Suppressor macrophage (primary cell): ENCODE measurements at places on chromosomes 5 and 9.

- DNase-seq: no peak
Observed at GRCh38 chr9:121227862-121228261, 26.2 kb upstream of the RAB14 start.

- DNase-seq: no peak
Observed at GRCh38 chr5:58771796-58772195, 188.9 kb downstream of the RAB3C start.

DNA sequence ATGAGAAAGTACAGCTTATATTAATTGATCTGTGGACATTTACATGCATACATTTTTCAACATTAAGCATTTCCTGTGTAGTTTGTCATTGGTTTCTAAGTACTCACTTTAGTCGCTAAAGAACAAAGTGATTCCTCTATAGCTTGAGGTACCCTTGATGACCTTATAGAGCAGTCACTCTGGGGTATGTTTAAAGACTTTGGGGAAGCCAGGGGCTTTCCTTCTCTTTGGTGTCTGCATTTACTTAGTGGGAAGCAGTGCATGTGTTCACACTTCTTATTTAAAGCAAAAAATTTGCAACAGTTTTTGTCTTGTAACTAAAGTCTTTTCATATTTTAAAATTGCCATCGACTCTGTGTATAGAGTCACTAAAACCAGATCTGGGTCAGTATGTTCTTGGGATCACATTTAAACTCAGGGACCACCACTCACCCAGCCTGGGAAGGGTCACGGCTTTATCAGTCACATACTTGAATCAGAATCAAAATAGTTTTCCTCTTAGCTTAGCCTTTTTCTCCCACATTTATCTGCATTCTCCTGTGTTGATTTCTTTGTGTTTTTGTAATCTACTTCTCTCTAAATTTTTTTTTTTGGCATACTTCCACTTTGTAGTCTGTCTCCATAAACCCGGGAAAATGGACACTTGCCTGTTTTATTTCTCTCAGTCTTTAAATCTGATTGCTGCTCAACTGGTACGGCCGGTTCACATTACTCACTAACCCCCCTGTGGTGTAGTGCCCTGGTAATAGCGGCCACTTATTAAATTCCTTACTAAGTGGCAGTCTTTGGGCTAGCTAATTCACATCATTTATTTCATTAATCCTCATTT is 143.9 kb upstream of the FBN2 start:
- DNase-seq: no peak

- no peak for DNase-seq
Observed at GRCh38 chr5:168781941-168782571, 202.9 kb upstream of the PANK3 start.

GRCh38 chr5:149490599-149491485 is 60.4 kb downstream of the CSNK1A1 start:
- no peak for DNase-seq

DNA sequence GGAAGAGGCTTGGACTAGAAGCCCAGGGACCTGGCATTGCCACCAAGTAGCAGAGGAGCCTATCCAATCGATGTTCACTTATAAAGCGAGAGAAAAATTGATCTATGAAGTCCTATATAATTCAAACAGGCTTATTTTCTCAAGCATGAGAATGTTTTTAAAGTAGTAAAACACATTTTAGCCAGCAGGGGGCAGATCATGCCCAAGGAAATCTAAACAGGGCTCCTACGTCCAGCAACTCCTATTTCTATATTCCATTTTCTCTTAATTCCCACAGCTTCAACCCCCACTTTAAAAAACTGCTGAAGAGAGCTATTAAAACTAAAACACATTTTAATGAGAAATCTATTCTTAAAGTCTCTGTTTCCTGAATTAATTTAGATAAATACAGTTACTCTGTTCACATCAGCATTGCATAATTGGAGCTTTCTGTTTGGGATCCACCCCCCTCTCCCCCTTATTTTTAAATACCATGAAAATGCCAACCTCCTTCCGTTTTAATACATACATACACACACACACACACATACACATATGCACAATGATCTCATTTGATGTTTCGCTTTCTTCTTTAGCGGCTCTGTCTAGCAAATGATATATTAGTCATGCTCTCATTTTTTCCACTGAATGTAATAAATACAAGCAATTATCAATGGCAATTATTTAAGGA is 144.9 kb downstream of the MYO10 start:
- peak; percentile 66 for DNase-seq

DNA sequence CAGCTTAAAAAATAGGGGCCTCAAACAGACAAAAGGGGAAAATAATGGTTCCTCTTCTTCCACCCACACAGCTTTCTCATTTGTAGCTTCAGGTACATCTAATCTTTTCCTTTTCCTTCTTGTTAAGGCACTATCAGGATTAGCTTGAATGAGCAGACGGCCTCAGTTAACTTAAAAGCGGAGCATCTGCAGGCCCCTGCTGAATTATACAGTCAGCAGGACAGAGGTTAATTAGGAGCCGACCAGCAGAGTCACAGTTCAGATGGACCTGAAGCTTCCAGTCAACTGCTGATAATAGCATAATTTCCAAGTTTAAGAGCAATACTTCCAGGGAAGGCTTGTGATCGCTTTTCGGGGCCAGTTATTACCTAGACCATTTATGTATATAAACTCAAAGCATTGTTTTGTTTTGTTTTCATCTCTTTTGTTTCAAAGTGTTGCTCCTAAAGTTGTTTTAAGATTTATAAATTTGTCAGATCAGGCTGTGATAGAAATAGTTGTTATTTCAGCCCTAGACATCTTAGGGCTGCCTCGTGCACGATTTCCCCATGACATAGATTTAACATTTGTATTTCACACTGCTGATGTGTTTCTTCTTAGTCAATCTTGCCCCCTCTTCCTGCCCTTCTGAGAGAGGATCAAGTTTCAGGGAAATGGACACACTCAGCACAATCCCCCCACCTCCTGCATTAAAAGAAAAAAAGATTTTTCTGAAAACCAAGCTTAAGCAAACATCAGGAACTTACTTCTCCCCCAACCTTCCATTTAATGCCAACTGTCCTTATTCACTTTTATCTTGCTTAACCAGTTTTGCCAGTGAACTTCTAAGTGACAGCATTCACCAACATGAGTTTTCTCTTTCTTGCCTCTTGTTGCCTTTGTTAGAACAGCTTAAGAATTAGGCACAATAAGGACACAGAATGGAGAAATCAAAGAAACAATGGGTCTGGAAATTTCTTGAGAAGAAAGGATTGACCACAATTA is 449.8 kb downstream of the ARHGEF28 start:
- DNase-seq: no peak

DNA sequence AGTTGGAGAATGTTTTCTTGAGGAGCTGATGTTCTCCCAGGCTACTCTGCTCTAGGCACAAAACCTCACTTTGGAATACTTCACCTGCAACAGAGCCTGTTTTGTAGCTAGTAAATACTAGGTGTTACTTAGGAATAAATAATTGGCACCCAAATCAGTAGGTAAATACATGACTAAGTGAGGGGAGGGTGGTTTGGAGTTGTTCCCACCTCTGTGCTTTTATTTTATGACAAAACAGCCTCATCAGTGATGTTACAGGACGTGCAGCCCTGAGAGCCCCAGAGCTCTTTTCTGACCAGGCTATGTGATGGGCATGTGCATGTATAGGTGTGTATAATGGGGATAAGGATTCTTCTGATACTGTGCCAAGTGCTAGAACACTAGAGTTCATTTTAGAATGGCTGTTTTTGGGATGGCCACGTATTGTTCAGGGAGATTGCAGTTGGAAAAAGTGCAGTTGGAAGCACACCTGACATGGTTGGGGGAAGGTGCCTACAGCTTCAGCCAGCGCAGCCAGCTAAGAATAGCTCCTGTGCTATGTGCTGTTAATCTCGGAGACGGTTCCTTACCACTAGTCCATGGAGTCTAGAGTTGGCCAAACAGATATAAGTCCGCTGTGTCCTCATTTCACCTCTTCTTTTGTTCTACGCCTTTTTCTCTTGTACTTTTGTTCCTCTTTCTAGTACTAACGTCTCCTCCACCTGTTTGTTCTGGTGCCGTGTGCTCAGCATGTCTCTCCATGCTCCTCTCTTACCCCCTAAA is 284.7 kb downstream of the FANCC start:
- DNase-seq: no peak

- no peak for DNase-seq
Observed at GRCh38 chr9:137458194-137459151, 661 bp downstream of the NSMF start.

- DNase-seq: no peak
Observed at GRCh38 chr5:163645421-163646416, 140.3 kb downstream of the MAT2B start.

DNA sequence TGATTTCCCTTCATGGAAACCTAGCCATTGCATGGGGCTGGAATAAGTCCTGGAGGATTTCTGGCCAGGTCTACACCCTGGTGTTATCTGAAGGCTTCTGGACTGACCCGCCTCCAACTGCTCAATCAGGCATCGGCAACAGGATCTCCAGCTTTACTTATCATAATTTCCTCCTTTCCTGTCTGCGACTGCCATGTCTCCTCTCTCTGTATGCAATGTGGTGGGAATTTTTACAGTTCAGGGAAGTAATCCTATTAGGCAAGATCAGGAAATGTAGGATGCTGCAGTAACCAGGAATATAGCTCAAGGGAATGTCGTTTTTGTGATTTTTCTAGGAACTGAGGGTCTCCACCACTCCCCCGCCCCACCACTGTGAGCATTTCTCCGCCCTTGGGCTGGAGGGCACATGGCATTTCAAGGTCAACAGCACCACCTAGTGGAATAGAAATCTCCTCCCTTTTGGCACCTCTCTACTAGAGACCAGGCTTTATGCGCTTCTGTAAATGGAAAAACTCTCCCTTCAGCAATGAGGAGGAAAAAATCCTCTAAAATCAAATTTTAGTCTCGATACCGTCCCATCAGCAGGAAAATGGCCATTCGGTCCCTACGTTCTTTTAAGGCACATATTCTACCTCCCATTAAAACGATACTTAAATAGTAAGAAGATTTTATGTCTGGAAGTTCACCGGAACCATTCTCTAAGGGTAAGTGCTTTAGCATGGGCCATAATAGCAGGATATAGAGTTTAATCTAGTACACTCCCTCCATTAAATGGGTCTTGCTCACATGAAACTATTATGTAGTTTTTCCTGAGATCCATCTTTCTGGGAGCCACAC is 93.0 kb downstream of the YTHDC2 start:
- peak; percentile 69 for DNase-seq

DNA sequence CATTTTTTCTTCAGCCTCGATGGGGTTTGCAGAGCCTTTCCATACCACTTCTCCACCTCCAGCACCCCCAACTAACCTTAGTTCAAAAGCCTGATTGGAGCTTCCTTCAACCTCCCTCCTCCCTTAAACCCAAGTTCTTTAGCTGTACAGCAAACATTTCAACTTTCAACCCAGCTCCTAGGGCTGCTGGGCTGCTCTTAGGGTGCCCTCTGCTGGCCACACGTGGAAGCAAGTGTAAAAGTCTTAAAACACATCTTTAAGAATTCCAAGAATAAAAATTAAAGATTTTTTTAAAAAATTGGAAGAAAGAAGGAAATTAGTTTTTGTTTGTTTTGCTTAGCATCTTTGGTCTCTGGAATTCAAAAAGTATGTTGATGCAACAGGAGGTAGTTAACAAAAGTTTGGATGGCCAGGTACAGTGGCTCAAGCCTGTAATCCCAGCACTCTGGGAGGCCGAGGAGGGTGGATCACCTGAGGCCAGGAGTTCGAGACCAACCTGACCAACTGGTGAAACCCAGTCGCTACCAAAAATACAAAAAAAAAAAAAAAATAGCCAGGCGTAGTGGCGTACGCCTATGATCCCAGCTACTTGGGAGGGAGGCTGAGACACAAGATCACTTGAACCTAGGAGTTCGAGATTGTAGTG is 15.5 kb upstream of the HSD17B3 start:
- DNase-seq: peak; percentile 56

- DNase-seq: no peak
Observed at GRCh38 chr5:93582677-93583438, at the start of gene NR2F1. NR2F1 (plus strand) TSS chr5:93583222; CDS start chr5:93585024, 1,802 bp downstream.

- no peak for DNase-seq
Observed at GRCh38 chr9:113674436-113674835, 201.7 kb upstream of the ZNF618 start.

GRCh38 chr9:2317591-2317990 is 302.4 kb downstream of the SMARCA2 start:
- DNase-seq: no peak

DNA sequence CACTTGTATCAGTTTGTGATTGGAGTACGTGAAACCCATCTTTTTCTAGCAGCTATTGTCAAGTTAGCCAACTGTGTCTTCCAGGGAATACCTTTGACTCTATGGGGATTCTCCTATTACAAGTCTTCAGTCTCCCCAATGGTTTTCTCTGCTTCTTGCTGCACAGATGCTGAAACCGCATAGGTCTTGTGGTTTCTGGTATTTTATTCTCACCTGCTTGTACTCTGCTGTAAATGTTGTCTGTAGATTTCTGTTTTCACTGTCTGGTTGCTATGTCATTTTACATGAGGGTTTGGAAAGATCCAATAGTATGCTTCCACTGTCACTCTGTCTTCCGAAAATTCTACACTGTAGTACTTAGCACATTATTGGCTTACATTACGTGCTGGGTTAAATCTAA is 1196.9 kb upstream of the C9orf72 start:
- no peak for DNase-seq

DNA sequence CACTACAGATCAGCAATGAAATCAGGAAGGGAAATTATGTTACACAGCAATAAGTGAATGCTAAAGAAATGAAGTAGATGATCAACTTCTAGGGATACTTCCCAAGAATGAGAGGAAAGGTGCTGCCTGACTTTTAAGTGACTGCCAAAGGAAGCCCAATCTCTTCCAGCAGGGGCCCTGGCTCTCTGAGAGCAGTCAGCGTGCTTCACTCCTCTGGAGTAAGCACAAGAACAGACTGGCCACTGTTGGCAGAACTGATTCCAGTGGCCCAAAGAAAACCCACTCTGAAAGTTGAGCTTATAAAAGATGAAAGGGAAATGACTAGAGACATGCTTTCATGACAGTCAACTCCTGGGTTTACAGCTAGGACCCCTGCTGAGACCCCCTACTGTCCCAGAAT is 41.8 kb downstream of the MTMR12 start:
- DNase-seq: no peak

DNA sequence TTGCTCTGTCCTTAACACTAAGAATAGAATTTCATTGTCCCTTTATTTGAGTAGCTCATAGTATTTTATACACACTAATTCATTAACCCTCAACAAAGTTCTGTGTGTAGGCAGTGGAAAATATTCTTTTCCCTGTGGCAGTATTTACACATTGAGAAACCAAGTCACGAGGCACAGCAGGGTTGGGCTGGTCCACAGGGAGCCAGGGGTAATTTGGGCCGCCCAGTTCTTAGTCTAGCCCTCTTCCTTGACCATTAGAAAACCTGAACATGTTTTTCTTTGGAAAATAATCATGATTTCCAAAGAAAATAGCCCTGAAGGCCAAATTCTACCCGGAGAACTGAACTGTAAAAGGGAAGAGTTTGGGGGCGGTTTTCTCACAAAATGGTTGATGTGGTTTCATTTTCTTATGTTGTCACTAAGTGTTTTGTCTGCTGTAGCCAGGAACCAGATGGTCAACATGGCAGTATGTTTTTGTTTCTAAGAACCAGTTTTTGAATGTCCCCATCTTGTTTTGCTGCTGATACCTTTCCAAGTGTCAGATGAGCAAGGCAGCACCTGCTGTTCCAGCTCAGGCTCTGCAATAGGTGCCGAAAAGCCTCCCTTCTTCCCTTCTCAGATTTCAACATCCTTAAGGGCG is 29.6 kb downstream of the ARHGEF28 start:
- no peak for DNase-seq

- DNase-seq: no peak
Observed at GRCh38 chr5:57613741-57614140, 131.1 kb upstream of the ACTBL2 start.

- no peak for DNase-seq
Observed at GRCh38 chr5:155114655-155115054, 101.1 kb downstream of the KIF4B start.
